ENCODE measurements at places on chromosomes 16 and 17. TPM values are rescaled to one million over a fixed set of nuclear protein-coding genes. Genes with fewer than 3 reads are reported as not detected.

Gene SCARF1
- 0.18 TPM for total RNA-seq

Gene CCL3
- total RNA-seq = not detected

Gene SMURF2
- 25.7 TPM for total RNA-seq

Gene KRTAP4-6
- not detected for total RNA-seq

Gene TBX21
- total RNA-seq = 0.13 TPM

Gene LGALS9
- 0.85 TPM for total RNA-seq
